ENCODE measurements at places on chromosomes 16 and 17. TPM values are rescaled to one million over a fixed set of nuclear protein-coding genes. Genes with fewer than 3 reads are reported as not detected.

DNA sequence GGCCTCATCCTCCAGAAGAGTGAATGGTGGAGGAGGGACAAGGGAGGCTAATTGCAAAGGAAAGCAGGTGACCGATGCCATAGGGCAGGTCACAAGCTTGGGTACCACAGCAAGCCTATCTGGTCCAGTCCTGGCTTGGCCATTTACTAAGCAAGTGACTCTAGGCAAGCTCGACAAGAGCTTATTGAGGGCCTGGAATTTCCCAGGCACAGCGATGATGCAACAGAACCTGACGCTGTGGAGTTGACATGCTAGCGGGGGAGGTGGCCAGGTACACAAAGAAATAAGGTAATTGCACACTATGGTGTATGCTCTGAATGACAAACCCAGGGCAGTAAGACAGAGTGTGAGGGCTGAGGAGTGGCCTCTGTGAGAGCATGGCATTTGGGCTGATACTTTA lies 98.5 kb downstream of the PGS1 start:
- H3K36me3 ChIP-seq = no peaks in the 10 kb centered on the region
- no peaks in the 10 kb centered on the region for H3K4me1 ChIP-seq
- H3K27ac ChIP-seq = no peak overlapping the region
- no peak for DNase-seq
- peaks cover 19% of the 10 kb centered on the region for H3K27me3 ChIP-seq

GRCh38 chr16:55656691-55657092 lies 904 bp downstream of the SLC6A2 start:
- H3K27me3 ChIP-seq = peaks cover 12% of the 10 kb centered on the region
- H3K4me1 ChIP-seq = no peaks in the 10 kb centered on the region
- H3K4me3 ChIP-seq = no peak overlapping the region
- H3K36me3 ChIP-seq = peaks cover 7% of the 10 kb centered on the region
- no peak for DNase-seq

- no peaks in the 10 kb centered on the region for H3K4me1 ChIP-seq
- H3K4me3 ChIP-seq = no peak overlapping the region
- no peak for DNase-seq
- H3K27ac ChIP-seq = no peak overlapping the region
- H3K27me3 ChIP-seq = no peaks in the 10 kb centered on the region
Measured at GRCh38 chr16:49057391-49057790, 224.2 kb downstream of the CBLN1 start.

DNA sequence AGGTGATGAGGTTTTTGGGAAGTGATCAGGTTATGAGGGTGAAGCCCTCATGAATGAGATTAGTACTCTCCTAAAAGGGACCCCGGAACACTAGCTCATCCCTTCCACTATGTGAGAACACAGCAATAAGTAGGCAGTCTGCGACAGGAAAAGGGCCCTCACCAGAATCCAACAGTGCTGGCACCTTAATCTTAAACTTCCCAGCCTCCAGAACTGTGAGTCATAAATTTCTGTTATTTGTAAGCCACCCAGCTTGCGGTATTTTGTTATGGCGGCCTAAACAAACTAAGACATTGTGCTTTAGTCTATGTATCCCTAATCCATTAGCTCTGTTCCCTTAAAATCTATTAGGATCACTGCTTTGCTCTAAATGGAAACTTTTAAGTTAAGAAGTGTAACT lies 8.5 kb downstream of the SLFN12 start:
- H3K4me1 ChIP-seq = no peaks in the 10 kb centered on the region
- H3K27me3 ChIP-seq = no peaks in the 10 kb centered on the region
- peaks cover 4% of the 10 kb centered on the region for H3K36me3 ChIP-seq
- DNase-seq = no peak
- H3K4me3 ChIP-seq = no peak overlapping the region
- no peak overlapping the region for H3K27ac ChIP-seq

DNA sequence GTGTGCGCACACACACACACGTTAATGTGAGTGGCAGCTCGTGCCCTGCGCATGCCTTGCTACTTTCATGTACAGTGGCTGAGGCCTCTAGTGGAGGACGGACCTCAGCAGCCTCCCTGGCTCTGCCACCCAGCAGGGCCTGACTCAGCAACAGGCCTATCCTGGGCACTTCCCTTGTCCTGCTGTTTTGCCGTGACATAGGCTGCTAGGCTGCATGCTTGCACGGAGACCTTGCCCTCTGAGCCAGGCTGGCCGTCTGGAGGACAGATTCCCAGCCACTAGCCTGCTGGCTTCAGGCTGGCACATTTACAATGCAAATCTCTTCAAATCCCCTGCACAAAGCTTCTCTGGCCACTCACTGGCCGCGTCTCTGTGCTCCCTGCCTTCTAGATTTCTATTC lies 9.5 kb downstream of the RNF213 start:
- H3K36me3 ChIP-seq = peaks cover 16% of the 10 kb centered on the region
- no peaks in the 10 kb centered on the region for H3K27me3 ChIP-seq
- no peaks in the 10 kb centered on the region for H3K4me1 ChIP-seq

GRCh38 chr17:65511316-65511715 lies 50.1 kb downstream of the AXIN2 start:
- no peaks in the 10 kb centered on the region for H3K27me3 ChIP-seq
- H3K27ac ChIP-seq = no peak overlapping the region
- H3K4me1 ChIP-seq = no peaks in the 10 kb centered on the region
- H3K4me3 ChIP-seq = no peak overlapping the region
- DNase-seq = no peak

GRCh38 chr17:16349431-16349830 lies 3.8 kb downstream of the CENPV start:
- H3K4me1 ChIP-seq = no peaks in the 10 kb centered on the region
- no peaks in the 10 kb centered on the region for H3K27me3 ChIP-seq
- no peak overlapping the region for H3K4me3 ChIP-seq
- H3K36me3 ChIP-seq = peaks cover 40% of the 10 kb centered on the region
- no peak overlapping the region for H3K27ac ChIP-seq
- DNase-seq = no peak

DNA sequence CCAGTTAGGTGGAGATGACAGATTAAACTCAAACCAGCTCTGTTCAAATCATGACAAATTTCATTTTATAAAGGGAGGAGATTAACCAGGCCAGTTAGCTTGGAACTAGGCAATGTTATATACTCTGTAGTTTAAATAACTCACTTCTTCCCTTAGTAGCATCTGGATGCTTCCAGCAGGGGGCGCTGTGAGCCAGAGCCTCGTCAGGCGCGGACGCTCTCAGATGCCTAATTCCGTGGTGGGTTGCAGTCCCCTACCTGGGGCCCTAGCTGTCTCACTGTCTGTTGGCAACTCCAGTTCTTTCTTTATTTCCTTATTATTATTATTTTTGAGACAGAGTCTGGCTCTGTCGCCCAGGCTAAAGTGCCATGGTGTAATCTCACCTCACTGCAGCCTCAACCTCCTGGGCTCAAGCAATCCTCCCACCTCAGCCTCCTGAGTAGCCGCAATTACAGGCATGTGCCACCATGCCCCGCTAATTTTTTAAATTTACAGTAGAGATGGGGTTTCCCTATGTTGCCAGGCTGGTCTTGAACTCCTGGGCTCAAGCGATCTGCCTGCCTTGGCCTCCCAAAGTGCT lies 17.3 kb upstream of the WFDC1 start:
- peak overlapping the region; percentile 49 for H3K4me3 ChIP-seq
- peak; percentile 79 for DNase-seq
- no peaks in the 10 kb centered on the region for H3K4me1 ChIP-seq
- no peaks in the 10 kb centered on the region for H3K36me3 ChIP-seq

- DNase-seq = no peak
- peaks cover 78% of the 10 kb centered on the region for H3K36me3 ChIP-seq
- H3K4me3 ChIP-seq = no peak overlapping the region
- peak overlapping the region; percentile 43 for H3K27ac ChIP-seq
- peaks cover 36% of the 10 kb centered on the region for H3K4me1 ChIP-seq
Measured at GRCh38 chr17:64500487-64500859, 3.6 kb upstream of the POLG2 start.

DNA sequence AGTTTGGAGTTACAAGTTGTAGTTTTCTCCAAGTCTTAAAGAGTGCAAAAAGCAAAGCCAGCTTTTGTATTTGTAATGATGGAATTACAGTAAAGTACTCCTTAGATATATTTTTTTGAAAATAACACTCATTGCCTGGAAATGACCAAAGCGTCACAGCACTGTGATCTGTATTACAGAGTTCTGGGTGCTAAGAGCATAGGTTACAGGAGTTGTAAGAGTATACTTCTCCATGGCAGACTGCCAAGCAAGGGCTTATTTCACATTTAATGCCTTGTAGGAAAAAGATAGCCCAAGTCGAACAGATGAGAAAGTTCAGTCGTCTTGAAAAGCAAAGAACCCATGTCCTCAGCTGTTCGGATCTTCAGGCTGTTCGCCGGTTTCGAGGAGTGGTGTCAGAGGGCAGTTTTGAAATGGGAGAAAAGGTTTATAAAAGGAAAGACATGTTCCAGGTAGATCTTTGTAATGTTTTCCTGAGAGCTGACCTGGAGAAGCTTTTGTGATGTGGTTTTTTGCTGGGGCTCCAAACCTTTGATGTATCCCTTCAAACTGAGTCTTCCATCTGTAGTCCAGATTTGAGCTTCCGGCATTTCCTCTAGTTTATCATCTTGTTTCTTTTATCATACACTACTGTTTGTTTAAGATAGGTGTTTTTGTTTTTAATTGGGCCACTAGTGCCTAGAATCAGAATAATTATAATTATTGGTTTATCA lies 41.3 kb downstream of the ERCC4 start:
- peaks cover 11% of the 10 kb centered on the region for H3K4me1 ChIP-seq
- H3K27me3 ChIP-seq = no peaks in the 10 kb centered on the region
- no peaks in the 10 kb centered on the region for H3K36me3 ChIP-seq
- H3K4me3 ChIP-seq = no peak overlapping the region

GRCh38 chr17:83148317-83149028 lies 69.1 kb downstream of the METRNL start:
- DNase-seq = no peak
- H3K27ac ChIP-seq = no peak overlapping the region
- H3K36me3 ChIP-seq = no peaks in the 10 kb centered on the region
- no peak overlapping the region for H3K4me3 ChIP-seq
- peaks cover 9% of the 10 kb centered on the region for H3K27me3 ChIP-seq

DNA sequence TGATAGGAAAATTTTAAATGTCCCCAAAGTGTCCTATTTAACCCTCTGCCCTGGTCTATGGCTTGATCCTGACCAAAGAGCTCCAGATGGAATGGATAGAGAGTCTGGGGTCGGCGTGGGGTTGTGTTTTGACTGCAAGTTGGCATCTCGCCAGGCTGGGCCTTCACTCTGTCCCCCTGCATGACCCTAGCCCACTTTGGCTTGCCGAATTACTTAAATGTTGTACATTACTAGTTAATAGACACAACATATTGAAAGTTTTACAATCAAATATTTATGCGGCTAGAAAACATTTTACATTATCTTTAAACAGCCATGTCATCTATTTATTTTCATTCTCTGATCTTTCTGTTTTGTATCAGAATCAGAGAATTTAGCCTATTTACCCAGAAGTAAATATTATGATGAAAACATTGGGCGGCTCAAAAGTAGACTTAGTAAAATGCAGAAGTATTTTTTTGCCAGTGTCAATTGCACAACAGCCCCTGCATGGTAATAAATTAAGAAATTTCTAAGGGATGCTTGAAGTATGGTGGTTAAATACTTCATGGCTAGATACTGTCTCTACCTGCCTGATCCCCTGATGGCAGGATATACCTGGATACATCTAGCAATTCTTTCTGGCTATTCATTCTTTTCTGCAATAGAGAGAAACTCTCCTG lies 18.8 kb upstream of the MYOCD start:
- no peak overlapping the region for H3K27ac ChIP-seq
- no peaks in the 10 kb centered on the region for H3K4me1 ChIP-seq
- no peak overlapping the region for H3K4me3 ChIP-seq
- no peak for DNase-seq
- no peaks in the 10 kb centered on the region for H3K36me3 ChIP-seq
- H3K27me3 ChIP-seq = peaks cover 17% of the 10 kb centered on the region

DNA sequence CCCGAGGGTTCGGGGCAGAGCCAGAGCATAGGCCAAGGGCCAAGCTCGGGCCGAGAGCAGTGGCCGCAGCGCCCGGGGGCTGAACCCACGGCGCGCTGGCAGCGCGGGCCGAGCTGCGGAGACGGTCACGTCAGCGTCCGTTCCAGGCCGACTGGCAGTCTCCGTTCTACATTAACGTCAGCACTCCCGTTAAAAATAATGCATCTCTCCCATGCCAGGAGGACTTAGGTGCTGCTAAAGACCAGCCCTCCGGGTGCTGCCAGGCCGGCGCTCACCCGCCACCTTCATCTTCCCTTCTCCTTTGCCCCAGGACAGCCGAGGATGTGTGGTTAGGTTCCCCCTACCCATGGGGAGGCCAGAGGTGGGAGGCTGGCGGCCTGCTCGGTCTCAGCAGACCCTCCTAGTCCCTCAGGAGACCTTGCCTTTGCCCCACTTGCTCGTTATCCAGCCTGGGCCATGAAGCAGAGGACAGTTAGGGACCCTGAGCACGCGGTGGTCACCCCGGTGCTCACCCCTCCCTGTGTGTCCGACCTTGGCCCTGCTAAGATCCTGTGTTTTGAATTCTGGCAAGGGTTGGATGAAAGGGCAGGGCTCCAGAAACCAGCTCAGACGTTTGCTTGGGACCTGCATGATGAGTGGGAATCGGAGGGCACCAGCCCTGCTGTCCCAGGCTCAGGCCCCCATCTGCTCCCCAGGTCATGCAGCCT lies 572 bp downstream of the MPG start:
- no peak for DNase-seq
- H3K27ac ChIP-seq = peak overlapping the region; percentile 79
- peak overlapping the region; percentile 76 for H3K4me3 ChIP-seq
- H3K4me1 ChIP-seq = peaks cover 45% of the 10 kb centered on the region
- no peaks in the 10 kb centered on the region for H3K27me3 ChIP-seq

DNA sequence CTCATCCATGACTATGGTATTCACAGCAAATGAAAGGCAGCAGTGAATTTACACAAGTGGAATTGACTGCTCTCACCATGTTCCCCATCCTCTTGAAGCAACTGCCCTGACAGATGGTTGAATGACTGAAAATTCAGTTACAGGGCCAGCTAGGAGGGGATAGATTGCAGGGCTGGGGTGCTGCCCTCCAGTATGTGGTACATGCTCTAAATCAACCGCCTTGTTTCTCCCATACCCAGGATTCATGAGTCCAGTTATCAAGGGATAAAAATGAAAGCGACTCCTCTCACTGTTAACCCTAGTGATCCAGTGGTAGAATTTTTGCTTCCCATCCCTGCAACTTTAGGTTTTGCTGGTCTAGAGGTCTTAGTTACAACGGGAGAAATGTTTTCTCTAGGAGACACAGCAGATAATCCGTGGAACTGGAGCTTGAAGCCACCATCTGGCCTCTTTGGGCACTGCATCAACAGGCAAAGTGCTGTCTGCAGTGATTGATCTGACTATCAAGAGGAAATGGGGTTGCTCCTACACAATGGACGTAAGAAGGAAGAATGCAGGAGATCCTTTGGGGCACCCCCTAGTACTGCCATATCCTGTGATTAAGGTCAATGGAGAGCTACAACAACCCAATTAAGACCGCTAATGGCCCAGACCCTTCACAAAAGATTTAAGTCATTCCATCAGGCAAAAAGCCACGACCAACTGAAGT lies 32.0 kb downstream of the SCPEP1 start:
- no peaks in the 10 kb centered on the region for H3K27me3 ChIP-seq
- H3K4me3 ChIP-seq = no peak overlapping the region
- peak; percentile 76 for DNase-seq
- no peaks in the 10 kb centered on the region for H3K36me3 ChIP-seq

- H3K27ac ChIP-seq = no peak overlapping the region
- H3K27me3 ChIP-seq = no peaks in the 10 kb centered on the region
- H3K36me3 ChIP-seq = no peaks in the 10 kb centered on the region
Measured at GRCh38 chr17:63960006-63960405, 12.7 kb downstream of the SCN4A start.

Gene ITGA2B
- polyA plus RNA-seq = 1.9 TPM

Gene CPHXL2
- polyA plus RNA-seq = not detected

Gene PITPNM3
- polyA plus RNA-seq = 0.86 TPM

Gene LPO
- 0.02 TPM for polyA plus RNA-seq

Gene ASPSCR1
- polyA plus RNA-seq = 27.5 TPM

Gene PLA2G10
- polyA plus RNA-seq = not detected

Gene EIF1
- 300 TPM for polyA plus RNA-seq

Gene KRTAP1-3
- not detected for polyA plus RNA-seq

Data from SK-N-SH (cell line).